Metanephros (tissue), 2 donors: ENCODE measurements at places on chromosomes 3 and 15. TPM values are rescaled to one million over a fixed set of nuclear protein-coding genes. Genes with fewer than 3 reads are reported as not detected.

Gene KIAA1143
- 25.5 TPM for total RNA-seq

Gene ROBO2
- 61.7 TPM for total RNA-seq

Gene TMEM207
- 12.2 TPM for total RNA-seq

Gene GJD2
- not detected for total RNA-seq

Gene GP9
- 3.8 TPM for total RNA-seq

Gene RHCG
- 11.7 TPM for total RNA-seq

Gene FSIP1
- total RNA-seq = 1.2 TPM

Gene PLA2G4D
- not detected for total RNA-seq

Gene COL7A1
- total RNA-seq = 27.4 TPM

Gene CTXND1
- 5.2 TPM for total RNA-seq

Gene ENTPD3
- 1.9 TPM for total RNA-seq

Gene IGDCC3
- total RNA-seq = 4.1 TPM

Gene RHOV
- 3.3 TPM for total RNA-seq

Gene ATP13A5
- not detected for total RNA-seq

Gene ZBBX
- total RNA-seq = 3.6 TPM

Gene JMJD7
- total RNA-seq = 14.2 TPM

Gene TM4SF4
- total RNA-seq = 0.58 TPM

Gene GOLGA8O
- 0.29 TPM for total RNA-seq

Gene NOX5
- 0.23 TPM for total RNA-seq

Gene SI
- total RNA-seq = under 0.01 TPM

Gene MOBP
- total RNA-seq = not detected

Gene CLDN11
- 267 TPM for total RNA-seq

Gene CCR1
- 4.3 TPM for total RNA-seq

Gene GMPS
- 21.5 TPM for total RNA-seq
